Bronchial smooth muscle cell (primary cell): ENCODE measurements at places on chromosomes 11 and 22. TPM values are rescaled to one million over a fixed set of nuclear protein-coding genes. Genes with fewer than 3 reads are reported as not detected.

MPPED1 gene
- not detected in 2 replicates for total RNA-seq

MS4A15 gene
- not detected in 2 replicates for total RNA-seq

CASP5 gene
- under 0.01 TPM in 1 of 2 replicates, not detected in the other for total RNA-seq

ELFN2 gene
- total RNA-seq, result 0.32 TPM in 1 of 2 replicates, not detected in the other
